ENCODE measurements at places on chromosomes 7 and 10.

DNA sequence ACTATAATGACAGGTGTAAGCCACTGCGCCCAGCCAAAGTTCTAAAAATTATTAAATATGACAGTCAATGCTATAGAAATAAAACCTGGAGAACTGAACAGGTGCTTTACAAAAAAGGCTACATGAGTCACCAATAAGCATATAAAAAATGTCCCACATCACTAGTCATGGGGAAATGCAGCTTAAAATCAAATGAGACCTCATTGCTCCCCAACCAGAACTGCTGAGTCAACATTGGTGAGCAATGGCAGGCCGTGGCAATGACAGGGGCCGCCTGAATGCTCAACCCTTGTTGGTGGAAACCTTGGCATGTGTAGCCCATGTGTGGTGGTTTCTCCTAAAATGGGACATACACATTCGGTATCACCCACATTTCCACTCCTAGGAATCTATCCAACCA, 352.3 kb upstream of the KLF6 start:
- no peak for DNase-seq

GRCh38 chr10:29011516-29011915, 277.4 kb upstream of the LYZL1 start:
- DNase-seq = no peak

DNA sequence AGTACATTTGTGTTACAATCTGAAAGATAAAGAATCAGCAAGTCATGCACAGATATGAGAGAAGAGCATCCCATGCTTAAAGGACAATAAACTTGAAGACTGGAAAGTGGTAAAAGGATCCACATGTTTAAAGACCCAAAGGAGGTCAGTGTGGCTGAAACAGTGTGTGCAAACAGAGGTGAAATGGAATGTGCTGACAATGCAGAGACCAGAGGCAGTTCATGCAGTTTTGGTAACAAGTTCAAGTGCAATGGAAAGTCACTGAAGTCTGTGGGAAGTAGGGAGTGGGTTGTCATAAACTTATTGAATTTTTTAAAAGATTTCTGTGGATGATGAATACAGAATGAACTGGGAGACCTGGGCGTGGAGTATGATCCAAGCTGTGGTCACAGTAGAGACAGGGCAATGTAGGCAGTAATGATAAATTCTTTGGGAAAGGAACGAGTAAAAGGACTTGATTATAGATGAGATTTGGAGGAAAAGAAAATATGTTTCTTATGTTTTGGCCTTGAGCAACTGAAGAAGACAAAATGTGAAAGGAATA, 408.0 kb downstream of the HGF start:
- no peak for DNase-seq

DNA sequence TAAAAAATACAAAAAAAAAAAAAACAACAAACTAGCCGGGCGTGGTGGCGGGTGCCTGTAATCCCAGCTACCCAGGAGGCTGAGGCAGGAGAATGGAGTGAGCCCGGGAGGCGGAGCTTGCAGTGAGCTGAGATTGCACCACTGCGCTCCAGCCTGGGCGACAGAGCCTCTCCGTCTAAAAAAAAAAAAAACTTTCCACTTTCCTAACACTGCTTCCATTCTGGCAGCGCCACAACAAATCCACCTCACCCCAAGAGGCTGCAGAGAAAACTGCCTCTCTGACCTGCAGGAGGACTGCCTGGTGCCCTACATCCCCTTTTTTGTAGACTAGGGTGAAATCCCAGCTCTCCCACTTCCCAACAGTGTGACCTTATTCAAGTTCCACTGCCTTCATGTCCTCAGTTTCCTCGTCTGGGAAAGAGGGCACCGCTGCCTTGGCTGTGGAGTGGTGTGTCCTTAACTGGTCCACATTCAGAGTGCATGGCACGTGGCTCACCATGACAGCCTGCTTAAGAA, 2.6 kb upstream of the MBL2 start:
- DNase-seq = no peak

DNA sequence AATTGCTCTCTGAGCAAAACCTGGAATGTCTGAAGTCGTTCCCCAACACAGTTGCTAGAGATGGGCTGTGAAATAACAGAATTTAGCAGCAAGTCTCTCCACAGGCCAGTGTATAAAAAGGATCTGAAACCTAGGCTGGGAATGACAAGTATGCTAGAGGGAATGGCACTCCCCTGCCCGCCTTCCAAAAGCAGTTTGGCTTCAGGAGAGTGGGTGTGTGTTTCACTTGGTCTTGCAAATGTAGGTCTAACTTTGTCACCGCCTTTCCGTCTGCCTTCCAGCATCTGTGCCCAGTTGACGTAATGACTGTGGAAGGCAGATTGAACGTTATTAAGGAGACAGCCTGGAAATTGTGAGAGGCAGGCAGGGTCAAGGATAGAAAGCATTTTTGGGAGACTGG, 18.0 kb upstream of the MTURN start:
- peak; percentile 72 for DNase-seq

DNA sequence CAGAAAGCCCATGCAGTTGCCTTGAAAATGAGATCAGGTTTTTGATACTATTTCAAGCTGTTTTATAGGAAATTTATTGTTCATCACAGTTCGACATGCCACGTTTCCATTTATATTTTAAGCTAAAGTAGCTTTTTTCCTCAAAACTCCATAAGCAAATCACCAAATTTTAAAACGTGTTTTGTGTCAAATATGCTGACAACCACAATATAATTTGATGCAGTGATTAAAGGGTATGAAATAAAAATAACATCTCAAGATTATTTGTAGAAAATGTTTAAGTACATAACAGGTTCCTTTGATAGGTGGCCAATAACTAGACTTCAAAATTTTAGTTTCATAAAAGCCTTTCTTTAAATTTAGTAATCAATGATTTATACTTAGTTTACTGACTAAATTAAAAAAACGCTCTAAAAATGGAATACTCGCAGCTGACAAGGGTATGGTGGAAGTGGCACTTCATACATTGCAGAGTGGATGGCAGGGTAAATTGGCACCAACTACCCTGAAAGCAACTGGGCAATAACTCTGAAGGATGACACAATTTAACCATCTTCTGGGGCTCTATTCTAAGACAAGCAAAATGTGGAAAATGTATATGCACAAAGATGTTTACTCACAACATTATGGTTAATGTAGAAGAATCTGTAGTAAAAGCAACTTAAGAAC, 481.6 kb downstream of the TNS3 start:
- DNase-seq = no peak

DNA sequence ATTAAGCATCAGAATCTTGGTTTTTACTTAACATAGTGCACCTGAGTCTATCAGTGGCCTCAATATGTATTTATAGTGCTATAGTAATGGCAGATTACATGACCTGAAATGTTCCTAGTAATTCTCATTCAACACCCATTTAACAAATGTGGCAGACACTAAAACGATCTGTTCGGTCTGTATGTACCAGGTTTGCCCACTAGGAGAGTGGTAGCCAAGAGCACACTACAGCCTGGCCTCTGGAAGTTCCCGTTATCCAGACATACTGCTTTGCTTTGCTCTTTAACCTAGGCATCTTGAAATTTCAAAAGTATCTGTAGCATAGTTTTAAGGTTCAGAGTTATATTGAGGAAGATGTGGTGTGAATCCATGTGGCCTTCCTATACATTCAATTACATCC, 395.7 kb upstream of the NRG3 start:
- DNase-seq = no peak

DNA sequence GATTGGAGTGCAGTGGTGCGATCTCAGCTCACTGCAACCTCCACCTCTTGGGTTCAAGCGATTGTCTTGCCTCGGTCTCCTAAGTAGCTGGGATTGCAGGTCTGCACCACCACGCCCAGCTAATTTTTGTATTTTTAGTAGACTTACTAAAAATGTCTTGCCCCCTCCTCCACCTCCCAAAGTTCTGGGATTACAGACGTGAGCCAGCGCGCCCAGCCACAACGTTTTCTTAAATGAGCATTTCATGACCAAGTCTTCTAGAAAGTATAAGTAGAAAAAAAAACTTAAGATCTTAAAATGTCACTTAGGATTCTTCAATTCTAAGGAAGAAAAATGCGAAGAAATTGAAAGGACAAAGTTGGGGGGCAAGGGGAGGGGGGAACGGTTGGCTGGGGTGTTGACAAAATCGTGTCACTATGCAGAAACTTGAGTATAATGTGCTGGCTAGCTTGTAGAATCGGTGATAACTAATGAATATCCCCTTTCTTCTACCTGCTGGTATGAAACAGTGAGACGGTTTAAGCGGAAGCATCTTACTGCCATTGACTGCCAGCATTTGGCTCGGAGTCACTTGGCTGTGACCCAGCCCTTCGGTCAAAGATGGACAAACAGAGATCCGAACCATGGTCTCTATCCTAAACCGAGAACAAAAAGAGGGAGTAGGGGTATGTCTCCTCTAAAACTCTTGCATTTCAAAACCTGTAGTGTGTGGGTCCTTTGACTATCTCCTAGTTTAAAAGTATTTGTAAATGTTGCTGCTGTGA, 12.7 kb downstream of the FBH1 start:
- no peak for DNase-seq

DNA sequence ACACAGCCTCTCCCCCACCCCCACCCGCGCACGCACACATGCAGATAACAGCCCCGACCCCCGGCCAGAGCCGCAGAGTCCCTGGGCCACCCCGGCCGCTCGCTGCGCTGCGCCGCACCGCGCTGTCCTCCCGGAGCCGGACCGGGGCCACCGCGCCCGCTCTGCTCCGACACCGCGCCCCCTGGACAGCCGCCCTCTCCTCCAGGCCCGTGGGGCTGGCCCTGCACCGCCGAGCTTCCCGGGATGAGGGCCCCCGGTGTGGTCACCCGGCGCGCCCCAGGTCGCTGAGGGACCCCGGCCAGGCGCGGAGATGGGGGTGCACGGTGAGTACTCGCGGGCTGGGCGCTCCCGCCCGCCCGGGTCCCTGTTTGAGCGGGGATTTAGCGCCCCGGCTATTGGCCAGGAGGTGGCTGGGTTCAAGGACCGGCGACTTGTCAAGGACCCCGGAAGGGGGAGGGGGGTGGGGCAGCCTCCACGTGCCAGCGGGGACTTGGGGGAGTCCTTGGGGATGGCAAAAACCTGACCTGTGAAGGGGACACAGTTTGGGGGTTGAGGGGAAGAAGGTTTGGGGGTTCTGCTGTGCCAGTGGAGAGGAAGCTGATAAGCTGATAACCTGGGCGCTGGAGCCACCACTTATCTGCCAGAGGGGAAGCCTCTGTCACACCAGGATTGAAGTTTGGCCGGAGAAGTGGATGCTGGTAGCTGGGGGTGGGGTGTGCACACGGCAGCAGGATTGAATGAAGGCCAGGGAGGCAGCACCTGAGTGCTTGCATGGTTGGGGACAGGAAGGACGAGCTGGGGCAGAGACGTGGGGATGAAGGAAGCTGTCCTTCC, 620 bp downstream of the EPO start:
- no peak for DNase-seq

DNA sequence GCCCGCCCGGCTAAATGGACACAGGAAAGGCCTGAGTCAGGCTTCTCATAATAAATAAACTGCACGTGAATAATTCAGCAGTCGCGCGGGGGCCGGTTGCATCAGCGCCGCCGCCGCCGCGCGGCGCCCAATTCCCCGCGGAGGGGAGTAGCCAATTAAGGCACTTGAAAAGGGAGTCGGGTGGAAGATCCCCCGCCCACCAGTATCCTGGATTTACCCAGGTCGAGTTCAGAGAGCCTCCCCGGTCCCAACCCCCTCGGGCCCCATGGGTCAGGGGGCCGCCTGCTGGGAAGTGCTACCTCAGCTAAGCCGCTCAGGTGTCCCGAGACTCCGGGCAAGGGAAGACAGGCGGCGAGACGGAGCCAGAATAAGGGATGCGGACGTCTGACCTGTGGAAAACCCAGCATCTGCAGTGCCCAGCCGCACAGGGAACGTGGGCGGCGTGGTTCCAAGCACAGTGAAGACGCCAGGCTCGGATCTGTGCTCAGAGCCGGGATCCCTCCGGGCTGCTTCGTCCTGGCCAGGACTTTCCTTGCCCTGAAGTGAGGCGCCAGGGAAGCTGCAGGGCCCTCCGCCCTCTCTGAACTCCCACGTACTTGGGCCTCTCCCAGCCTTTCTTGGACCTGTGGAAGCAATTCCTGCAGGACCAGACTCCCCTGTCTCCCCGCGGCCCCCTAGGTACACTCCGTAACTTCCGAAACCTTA, 7.3 kb upstream of the LBX1 start:
- DNase-seq = no peak

DNA sequence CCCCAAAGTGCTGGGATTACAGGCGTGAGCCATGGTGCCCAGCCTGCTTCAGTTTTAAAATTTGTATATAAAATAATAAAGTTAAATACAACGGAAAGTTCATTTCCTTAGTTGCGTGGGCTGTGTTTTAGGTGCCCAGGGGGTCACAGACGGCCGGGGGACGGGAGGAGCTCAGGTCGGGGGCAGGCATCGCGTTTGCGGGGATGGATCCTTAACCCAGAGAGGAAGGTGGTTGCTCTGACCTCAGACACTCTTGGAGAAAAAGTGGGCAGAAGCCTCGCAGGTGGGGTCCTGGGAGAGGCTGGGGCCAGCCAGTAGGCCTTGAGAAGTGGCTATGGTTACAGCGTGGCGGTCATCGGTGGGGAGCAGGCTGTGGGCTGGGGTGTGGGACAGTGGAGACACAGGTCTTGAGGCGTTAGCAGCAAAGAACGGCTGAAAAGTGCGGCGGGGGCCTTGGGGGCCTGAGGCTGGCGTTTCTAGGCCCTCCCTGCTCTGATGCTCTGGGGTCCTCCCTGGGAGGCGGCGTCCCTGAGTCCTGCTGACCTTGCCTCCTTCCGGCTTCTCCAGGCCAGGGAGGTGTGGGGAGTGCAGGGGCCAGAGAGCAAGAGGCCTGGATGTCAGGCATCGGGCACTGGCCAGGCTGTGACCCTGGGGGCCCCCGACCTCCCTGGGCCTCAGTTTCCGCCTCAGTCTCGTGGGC, 54.4 kb downstream of the UNCX start:
- no peak for DNase-seq

DNA sequence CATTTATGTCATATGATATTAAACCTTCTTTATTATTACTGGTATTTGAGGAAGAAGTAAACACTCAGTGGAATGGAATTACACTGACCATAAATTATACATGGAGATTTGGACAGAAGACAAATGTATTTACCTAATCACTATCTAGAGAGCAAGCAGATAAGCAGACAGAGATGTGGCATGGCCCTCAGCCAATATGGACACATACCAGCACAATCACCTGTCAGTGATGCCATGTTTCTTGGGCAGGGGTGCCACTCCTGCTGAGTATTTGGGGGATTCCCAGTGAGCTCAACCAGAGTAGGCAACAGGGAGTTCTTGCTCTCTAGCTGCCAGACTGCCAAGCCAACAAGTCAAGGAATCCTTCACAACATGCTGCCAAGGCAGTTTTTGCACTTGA, 866.3 kb upstream of the LRRN3 start:
- no peak for DNase-seq

DNA sequence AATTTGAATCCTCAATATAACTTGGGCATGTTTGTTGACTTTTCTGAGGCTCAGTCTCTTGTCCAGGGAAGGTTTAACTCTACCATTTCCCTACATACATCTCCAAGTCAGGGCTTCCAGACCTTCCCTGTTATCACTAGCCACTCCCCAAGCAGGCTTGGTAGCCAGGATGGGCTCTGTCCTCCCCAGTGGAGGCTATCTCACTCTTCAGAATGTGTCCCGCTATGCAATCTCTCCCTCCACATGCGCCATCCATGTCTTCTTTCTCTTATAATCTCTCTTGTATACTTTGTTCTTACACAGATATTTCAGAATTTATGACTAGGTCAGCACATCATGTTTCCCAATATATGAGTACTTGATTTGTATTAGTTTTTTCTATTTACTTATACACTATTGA, 310.4 kb downstream of the HGF start:
- DNase-seq = no peak
